ENCODE measurements at places on chromosomes 4 and X. TPM values are rescaled to one million over a fixed set of nuclear protein-coding genes. Genes with fewer than 3 reads are reported as not detected.
A peak's percentile ranks its signal among the peaks of the same experiment; 100 is the strongest.

- DNase-seq, result no peak
These were observed 97.6 kb downstream of the PRDM5 start for GRCh38 chr4:120824946-120825345.

- no peak for DNase-seq
These were observed 776 bp downstream of the PABPC4L start for GRCh38 chr4:134200811-134201215.

DNA sequence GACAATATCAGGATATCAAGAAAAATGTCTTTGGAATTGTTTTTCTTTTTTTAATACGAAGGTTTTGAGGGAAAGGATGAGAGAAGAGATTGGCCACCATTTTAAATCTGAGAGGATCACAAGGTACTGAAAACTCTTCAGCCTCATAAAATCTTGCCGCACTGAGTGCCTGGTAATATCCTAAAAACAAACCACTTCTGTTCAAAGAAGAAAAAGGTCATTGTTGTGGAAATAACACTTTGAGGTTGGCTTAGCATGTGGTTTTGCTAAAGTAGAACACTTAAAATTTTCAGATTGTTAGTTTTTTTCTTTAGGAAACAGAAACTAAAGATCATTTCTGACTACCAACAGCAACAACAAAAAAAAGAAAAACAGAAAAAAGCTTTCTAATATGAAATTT lies 1.0 kb upstream of the CLDN22 start:
- no peak for DNase-seq

Gene TRIM2
- total RNA-seq, result 440 TPM

GRCh38 chr4:133865612-133866327 lies 335.8 kb downstream of the PABPC4L start:
- DNase-seq, result no peak

DNA sequence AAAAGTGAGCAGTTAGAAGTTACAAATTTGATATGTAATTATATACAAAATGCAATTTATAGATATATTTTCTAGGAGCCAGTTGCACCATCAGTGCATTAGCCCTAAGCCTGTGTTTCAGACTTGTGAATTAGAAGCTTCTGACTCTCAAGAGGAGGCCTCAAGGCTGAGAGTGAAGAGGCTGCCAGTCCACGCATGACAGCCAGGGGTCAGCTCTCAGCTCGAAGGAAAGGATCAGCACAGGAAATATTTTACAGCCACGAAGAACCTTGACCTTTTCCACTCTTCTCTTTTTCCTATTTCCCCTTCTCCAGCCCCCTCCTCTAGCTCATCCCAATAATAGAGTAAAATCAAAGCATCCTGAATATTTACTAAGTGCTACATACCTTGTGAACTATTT lies 642.4 kb downstream of the TRIML1 start:
- DNase-seq, result no peak

GRCh38 chr4:176363072-176363471 lies 43.3 kb downstream of the SPCS3 start:
- DNase-seq, result no peak

DNA sequence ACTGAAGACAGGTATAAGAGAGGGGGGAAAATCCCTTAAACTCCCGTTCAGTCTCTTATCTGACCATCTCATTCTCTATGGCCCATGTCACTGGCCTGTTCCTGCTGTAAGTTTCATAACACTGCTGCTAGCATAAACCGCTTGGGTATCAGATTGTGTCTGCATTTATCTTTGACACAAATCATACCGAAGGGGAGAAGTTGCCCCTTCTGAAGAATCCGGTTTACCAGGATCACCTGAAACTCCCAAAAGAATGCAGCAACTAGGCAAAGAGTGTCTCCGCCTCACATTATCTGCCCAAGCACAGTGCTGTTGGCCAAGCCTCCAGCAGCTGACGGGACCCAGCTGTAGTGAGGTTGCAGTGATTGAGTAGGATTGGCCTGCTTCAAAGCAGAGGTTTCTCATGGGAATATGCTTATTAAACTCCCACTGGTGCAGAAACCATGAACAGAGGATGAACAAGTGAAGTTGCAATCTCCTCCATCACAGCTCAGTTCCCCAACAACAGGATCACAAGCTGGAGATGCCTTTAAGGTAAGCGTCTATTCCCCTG lies 71.3 kb upstream of the PUDP start:
- no peak for DNase-seq

DNA sequence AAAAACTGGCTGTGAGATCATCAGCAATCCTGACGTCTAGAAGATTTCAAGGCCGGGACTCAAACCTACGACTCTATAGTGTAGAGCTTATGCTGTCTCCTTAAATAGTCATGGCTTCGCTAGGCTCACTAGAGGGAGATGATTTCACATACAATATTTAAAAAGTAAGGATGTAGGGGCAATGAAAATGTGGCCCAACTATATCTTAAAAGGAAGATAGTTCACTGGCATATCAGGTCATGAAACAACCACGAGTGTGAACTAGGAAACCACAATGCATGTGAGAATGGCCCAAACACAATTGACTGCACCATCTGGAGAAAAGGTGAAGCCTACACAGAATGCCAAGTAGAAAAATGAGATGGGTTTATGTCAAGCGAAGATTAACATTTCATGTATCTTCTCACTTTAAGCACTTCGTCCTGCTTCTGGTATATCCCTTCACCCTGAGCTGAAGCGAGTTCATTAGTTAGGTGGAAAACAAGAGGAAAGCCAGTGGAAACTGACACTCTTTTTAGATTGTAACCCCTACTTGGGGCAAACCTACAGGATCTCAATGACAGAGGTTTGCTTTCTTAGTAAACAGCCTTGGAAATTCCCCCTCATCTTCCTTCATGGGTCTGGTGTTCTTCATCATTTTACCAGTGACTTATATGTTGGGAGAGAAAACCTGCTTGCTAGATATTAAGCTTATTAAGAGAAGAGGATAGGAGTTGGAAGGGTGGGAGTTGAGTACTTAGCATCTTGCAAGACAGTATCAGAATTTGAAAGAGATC lies 17.4 kb downstream of the FAM9C start:
- no peak for DNase-seq

Gene RAB33A
- 13.5 TPM for total RNA-seq

DNA sequence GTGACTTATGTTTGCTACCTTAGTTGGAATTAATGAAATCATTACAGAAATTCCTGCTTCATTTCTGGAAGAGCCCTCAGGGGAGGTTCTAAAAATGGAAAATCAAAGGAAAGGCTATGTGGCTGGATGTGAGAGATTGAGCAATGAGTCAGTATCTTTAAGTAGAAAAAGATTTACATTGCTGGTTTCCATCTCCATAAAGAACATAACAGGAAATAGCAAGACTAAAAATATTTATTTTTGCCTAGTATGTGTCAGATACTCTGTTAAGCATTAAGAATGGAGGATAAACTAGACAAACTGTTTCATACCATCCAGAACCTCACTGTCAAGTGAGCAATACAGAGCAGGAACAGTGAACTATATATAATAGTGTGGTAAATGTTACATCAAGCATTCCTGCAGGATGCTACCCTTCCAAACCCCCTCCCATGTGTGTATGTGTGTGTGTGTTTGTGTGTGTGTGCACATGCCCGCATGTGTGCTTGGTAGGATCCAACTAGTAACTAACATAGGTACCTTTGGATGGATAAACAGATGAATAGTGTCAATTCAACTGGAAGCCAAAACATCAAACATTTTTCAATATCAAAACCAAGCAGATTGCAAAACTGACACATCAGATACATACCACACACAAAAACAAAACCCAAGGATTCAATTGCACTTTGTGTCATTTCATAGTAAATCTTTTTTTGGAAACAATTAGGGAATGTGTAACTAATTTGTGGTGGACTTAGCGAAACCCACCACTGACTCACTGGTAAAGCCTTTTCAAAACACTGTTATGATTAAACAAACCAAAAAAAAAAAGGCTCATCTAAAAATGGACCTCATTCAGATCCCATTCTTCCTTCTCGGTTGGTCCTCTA lies 223.4 kb downstream of the SHROOM3 start:
- no peak for DNase-seq

Gene H2AZ1
- 121 TPM for total RNA-seq

Gene ARHGAP6
- 5.1 TPM for total RNA-seq

DNA sequence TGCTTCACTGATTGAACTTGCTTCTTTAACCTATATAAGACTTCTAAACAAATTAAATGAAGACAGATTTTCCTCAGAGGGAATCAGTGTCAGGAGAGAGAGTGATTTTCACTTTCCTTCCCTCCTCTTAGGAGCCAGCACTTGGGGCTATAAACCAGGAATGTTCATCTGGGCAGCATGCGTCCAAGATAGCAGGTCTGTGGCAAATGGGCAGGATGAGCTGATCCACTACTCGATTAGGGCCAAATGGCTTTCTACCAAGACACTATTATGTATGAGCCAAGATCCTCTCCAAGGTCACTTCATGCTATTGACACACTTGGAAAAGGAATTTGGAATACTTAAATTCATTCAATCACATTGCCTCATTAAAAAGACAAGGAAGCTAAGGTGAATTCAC lies 203.9 kb upstream of the GRID2 start:
- peak; percentile 14 for DNase-seq

GRCh38 chr4:47945930-47946726 lies 31.7 kb upstream of the NFXL1 start:
- no peak for DNase-seq

DNA sequence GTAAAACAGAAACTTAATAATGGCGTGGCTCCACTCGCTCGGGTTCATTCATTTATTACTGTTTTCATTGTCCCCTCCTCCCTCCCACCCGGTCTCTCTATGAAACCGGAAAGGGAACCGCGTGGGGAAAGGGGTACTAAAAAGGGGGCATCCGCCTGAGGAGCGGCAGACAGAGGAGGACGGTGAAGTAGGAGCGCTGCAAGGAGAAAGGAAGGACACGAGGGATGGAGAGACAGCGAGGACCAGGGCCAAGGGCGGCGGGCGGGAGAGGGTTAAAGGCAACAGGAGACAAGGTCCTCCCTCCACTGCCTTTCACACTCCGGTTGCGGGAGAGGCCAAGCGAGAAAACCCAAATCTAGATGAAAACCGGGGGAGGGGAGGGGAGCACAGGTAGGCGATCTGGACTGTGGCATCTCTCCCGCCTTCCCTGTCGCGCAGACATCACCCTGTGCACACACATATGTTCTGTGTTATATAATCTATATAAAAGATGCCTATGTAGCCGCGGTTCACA lies 829 bp downstream of the ELOVL6 start:
- DNase-seq, result peak; percentile 75

DNA sequence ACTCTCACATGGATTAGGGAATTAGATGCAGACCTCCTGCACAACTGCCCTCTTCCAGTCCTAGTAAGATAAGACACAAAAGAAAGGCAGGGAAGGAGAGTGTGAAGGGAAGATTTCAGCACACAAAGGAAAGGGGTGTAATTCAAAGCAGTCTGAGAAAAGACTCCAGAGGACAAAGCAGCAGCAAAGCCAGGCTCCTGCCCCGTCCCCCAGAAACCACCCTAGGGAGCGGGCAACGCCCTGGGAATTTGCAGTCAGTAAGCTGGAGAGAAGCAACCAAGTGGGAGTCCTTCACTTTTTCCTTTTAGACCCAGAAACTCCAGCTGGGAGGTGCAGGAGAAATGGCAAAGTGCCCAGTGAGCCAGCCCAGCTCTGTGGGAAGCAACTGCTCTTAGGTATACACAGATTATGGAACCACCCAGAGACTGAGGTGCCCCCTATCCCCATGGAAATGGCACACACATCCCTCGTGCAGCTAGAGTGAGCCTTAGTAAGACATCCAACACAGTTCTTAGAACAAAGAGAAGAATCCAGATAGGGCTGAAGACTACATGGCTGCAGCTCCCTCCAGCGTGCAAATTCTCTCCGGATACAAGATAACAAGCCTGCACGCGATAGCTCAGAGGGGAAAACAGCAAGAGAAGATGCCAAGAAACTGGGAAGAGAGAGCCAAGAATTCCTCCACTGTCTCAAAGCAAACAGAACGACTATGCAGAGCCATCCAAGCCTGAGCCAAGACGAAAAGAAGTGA lies 26.5 kb upstream of the IRAK1 start:
- no peak for DNase-seq

DNA sequence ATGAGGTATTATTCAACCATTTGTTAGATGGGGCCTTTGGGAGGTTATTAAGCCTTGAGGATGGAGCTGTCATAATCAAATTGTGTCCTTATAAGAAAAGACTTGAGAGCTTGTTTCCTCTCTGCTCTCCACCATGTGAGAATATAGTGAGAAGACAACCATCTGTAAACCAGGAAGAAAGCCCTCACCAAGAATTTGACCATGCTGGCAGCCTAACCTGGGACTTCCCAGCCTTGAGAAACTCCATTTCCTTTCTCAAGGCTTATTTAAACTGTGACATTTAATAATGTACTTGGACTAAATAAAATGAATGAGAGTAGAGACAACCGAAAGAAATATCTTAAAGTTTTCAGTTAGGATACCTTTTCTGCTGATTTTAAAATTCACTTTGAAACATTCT lies 83.7 kb upstream of the GC start:
- DNase-seq, result no peak

GRCh38 chr4:5545271-5545670 lies 163.1 kb downstream of the EVC2 start:
- no peak for DNase-seq

Gene BBS12
- 7.3 TPM for total RNA-seq

DNA sequence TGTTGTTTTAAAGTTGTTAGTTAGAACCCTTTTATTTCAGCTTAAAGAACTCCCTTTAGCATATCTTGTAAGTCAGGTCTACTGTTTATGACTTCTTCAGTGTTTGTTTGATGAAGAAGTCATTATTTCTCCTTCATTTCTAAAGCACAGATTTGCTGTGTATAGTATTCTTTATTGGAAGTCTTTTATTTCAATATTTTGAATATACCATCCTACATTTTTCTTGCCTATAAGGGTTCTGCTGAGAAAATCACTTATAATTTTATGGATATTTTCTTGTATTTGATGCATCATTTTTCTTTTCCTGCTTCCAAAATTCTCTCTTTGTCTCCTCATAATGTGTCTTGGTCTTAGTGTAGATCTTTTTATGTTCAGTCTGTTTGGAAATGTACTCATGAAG lies 134.5 kb downstream of the CPXCR1 start:
- DNase-seq, result no peak

GRCh38 chr4:1477045-1477840 lies 71.0 kb upstream of the NKX1-1 start:
- no peak for DNase-seq

GRCh38 chr4:169416997-169417396 lies 146.2 kb upstream of the SH3RF1 start:
- DNase-seq, result no peak

DNA sequence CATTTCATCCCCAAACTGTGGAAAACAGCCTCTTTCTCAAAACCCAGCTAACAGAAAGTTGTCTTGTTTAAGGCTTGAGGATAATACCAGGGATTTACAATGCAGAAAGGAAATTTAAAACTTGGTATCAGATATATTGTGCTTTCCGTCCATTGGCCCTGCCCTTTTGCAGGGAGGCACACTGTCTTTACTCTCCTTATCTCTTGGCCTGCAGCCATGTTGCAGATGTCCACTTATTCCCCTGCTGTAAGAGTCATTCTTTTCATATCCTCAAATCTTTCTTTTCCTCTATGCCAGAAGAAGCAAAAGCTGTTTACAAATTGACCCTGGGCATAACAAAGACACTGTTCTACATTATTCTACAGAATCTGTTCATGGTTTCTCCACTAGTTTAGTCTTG lies 75.6 kb upstream of the DYNLT3 start:
- DNase-seq, result no peak
